GF-D8 (cell line): ENCODE measurements at places on chromosomes 1 and 21.

GRCh38 chr1:18118078-18118477, 10.5 kb downstream of the IGSF21 start:
- DNase-seq = no peak

- DNase-seq = peak; percentile 38
Measured at GRCh38 chr1:226662642-226663326, 76.3 kb downstream of the ITPKB start.

- DNase-seq = no peak
Measured at GRCh38 chr1:200780545-200781369, 42.1 kb downstream of the CAMSAP2 start.

- no peak for DNase-seq
Measured at GRCh38 chr1:186187601-186188000, 187.5 kb downstream of the TPR start.

DNA sequence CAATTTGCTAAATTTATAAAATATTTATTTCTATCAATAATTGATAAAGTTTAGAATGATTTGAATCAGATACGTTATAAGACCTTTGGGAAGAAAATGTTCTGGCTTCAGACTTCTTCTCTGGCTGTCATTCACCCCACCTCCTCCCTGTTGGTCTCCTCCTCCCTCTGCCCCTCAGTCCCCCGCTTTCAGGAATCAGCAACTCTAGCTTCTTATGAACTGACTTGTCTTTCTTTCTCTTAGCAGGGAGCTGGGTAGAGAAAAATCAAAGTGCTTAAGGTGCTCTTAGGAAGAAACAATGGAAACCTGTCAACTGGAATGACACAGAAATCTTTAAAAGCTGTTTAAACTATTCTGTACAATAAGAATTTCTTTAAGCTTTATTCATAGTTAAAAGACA, 71.3 kb upstream of the ETV3 start:
- DNase-seq = no peak

DNA sequence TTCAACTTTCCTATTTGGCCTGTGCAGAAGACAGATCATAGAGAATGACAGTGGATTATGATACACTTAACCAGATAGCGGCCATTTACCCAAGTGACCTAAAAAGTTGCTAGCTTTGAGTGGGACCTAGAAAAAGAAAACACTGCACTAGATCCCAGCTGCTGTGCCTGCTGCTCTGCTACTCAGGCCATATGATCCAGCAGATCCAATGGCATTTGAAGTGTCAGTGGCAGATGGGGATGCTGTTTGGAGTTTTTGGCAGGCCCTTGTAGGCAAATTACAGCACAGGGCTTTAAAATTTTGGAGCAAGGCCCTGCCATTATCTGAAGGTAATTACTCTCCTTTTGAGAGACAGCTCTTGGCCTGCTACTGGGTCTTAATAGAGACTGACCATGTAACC, 74.0 kb upstream of the KCNE2 start:
- no peak for DNase-seq

DNA sequence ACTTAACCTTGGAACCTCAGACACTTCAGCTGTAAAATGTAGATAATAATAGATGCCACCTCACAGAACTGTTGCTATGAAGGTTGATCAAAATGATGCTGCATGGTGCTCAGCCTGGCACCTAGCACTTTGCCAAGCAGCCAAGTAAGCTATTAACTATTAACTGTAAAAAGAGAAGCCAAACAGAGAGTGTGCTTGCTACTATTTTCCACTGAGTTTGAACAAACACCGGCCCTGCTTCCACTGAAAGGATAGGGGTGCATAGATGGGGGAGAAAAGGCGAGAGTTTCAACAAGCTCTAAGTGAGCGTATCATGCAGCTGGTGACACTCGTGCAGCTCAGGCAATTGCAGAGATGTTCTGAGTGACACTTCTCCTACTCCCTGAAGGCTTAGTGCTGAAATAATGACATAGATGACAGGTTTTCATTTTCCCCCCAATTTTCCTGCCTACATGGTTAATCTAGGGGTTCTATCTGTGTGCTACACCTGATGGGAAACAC, 78.2 kb downstream of the GPR88 start:
- no peak for DNase-seq

DNA sequence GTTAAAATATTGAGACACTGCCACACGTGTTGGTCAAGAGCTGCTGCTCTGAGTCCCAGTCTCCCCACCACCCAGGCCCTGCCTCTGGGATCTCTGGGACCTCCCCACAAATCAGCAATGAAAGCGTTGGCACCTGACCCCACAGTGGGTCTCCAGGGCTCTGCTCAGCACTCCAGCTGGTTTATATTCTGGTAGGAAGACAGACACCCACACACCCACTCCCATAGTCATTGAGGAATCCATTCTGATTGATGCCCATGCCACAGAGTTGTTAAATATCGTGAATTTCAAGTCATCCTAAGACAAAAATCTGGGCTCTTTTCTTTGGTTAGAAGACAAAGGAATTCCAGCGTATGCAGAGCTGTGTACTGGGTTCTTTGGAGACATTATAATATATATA, 91.6 kb downstream of the KIF26B start:
- DNase-seq = no peak
